ENCODE measurements at places on chromosomes 6 and 20.
A peak's percentile ranks its signal among the peaks of the same experiment; 100 is the strongest.

- DNase-seq: no peak
Measured at GRCh38 chr6:170271771-170272314, 19.0 kb downstream of the DLL1 start.

DNA sequence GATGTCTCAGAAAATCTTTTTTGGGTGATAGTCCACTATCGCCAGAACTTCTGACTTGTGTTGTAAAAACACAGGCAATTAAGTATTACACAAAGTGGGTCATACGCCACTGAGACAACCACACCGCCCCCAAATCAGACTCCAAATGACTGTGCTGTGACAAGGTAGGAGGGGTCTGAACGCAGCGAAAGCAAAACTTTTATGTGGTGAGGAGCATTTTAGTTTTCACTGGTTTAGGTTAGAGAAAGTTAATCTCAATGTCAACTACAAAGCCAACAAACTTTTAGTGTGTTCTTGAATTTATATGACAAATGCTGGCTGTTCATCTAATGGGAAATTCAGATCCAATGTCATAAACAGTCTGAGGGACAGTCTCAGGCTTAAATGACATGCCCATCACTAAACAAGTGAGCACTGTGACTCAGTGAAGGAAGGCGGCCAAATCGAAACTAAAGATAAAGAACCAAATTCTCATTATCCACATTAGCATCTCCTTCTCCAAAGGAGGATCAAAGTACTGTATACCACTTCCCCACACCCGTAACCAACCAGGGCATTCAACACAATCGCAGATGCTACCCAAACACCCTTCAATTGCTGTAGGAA is 186.7 kb downstream of the GJA10 start:
- no peak for DNase-seq

- no peak for DNase-seq
Measured at GRCh38 chr6:122681705-122682104, 71.5 kb downstream of the PKIB start.

DNA sequence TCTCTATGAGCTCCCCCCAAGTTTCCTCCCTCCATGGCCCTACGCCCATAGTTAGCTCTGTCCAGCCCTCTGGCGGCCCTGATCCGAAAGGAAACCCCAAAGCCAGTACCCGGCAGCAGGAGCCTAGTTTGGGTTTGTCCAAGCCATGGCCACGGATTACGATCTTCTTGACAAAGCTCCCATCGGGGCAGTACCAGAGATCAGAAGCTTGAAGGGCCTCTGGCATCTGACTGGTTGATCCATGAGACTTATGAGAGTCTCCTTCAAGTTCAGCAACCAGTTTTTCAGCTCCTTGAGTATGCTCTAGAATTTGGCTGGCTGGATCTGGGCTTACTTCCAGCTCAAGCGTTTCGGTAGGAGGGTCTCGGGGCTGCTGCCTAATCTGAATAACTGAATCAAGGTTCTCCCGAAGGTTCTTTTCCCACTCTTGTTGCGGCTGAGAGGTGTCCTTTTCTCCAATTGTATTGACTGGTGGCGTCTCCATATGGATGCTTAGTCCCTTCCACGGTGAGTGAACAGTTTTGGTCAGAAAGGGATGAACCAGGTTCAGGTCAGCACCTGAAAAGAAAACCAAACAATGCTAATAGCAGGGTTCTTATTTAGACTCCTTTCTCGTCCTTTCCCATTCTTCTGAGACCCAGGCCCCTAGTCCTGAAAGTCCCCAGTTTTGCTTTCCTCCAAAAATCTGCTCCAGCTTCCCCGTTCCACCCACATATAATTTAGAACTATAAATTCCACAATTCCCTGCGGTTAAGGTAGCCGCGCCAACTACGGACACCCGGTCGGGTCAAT is 595 bp downstream of the FKBPL start:
- no peak for DNase-seq

- DNase-seq: no peak
Measured at GRCh38 chr6:170378502-170378901, 71.9 kb downstream of the FAM120B start.

DNA sequence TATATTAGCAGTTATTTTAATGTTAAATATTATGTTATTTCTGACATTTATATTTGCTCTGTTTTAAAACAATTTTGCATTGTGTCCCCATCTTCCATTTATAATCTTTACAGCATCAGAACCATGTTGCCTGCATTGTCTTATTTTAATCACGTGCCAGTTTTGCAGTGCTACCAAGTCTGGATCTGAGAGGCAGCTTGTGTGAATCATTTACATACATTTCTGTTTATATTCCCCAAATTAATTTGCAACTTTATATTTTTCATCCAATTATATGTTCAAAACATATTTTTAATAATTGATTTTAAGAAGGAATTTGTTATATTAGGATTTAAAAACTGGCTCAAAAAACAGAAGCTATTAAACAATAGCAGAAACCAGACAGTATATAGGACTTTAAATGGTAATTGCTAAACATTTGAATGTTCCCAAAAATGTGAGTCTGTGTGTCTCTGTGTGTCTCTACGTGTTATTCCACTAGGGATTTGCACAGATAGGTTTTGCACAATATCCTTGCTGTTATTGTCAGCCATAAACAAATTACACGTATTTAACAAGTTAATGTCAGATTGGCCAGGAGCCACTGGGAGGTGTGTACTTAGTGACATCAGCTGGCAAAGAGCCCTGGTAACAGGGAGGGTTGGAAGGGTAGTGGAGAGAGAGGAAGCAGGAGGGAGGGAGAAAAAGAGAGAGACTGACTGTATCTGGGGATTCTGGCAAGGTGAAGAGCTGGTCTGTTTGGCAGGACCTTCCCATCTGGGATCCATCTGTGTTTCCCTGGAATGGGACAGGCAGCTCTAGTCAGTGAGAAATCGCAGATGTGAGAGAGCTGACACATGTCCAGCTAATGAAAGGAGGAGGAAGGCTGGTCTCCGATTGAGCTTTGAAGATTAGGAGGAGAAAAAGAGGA is 72.1 kb downstream of the CBFA2T2 start:
- peak; percentile 56 for DNase-seq

- no peak for DNase-seq
Measured at GRCh38 chr6:147695819-147696218, 187.3 kb downstream of the SAMD5 start.

- no peak for DNase-seq
Measured at GRCh38 chr20:59604741-59605600, 631 bp downstream of the PHACTR3 start.

GRCh38 chr6:29887819-29888776 is 54.2 kb upstream of the HLA-A start:
- no peak for DNase-seq

DNA sequence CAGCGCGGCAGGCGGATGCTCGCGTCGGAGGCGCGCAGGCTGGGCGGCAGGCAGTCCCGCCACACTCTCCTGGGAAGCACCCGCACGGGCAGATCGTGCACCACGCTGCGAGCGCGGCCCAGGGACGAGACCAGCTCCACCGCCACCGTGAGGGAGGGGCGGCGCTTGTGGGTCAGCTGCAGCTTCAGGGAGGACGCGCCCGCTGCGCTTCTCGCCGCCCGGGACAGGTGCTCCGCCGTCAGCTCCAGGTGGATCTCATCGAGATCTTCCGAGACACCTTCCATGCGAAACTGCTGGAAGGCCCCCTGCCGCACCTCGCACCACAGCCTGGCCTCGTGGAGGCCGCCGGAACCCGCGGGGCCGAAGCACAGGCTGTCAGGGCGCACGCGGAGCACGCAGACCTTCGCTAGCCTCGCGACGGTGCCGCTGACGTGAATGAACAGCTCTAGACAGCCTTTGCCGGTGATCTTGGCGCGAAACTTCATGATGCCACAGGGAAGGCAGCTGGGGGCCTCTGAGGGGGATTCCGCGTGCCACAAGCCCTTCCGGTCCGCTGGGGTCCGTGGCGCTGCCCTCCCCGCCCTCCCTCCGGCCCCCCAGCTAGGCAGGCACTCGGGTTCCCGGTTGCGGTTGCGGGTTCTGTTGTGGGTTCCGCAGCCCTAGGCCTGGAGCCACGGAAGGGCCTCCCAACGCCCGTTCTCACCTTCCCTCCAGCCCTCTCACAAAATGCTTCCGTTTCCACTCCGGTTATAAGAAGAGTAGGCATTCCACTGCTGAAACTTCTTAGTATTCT is at the start of gene HUS1B:
TSS of gene HUS1B (minus strand) at position 641 of the 793 bp plus-strand sequence. CDS start at position 485, 156 bp downstream.
- no peak for DNase-seq

DNA sequence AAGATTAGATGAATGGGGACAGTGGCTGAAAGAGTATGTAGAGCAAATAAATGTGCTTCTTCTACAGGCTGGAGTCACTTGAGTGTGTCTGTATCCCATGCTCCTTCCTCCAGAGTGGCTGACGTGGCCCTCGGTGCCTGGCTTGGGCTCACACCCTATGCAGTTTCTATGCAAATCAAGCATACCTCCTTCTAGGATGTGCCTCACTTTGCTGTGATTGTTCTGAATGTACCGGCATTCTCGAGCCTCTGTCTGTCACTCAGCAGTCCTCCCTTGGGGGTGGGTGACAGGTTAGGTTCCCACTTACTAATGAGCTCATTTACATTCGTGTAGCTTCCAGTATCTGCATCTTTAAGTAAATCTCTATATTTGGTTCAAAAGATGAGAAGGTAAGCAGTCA is 55.1 kb upstream of the HDDC2 start:
- DNase-seq: no peak

DNA sequence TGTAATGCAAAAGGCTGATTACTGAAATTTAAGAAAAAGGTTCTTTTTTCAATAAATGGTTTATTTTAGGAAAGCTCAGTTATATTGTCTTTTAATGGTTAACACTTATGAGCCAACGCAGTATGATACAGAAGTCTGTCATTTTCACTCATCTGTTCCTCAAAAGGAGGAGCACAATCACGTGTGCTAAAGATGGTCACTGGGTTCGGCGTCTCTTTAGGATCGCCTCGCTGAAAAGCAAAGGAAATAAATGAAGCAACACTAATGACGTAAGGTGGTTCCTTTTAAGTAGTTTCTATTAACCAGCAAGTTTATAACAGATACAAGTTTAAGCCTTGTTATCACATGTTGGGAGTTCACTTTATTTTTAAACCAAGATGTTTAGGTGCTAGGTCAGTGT is 125.7 kb downstream of the MAP3K4 start:
- DNase-seq: no peak

- no peak for DNase-seq
Measured at GRCh38 chr6:33430991-33431879, 11.4 kb downstream of the SYNGAP1 start.

DNA sequence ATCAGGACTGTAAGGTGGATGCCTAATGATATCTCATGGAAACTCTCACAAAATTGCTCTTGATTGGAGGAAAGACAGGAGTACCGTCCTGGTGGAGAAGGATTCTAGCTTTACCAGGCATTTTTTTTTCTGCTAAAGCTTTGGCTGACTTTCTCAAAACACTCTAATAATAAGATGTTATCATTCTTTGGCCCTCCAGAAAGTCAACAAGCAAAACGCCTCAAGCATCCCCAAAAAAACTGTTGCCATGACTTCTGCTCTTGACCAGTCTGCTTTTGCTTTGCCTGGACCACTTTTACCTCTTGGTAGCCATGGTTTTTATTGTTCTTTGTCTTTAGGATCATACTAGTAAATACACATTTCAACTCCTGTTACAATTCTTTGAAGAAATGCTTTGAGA is 55.5 kb upstream of the RUNX2 start:
- no peak for DNase-seq

All from non-pigmented ciliary epithelial cell (primary cell).